Inflammatory macrophage (primary cell): ENCODE measurements at places on chromosomes 11 and 22.

DNA sequence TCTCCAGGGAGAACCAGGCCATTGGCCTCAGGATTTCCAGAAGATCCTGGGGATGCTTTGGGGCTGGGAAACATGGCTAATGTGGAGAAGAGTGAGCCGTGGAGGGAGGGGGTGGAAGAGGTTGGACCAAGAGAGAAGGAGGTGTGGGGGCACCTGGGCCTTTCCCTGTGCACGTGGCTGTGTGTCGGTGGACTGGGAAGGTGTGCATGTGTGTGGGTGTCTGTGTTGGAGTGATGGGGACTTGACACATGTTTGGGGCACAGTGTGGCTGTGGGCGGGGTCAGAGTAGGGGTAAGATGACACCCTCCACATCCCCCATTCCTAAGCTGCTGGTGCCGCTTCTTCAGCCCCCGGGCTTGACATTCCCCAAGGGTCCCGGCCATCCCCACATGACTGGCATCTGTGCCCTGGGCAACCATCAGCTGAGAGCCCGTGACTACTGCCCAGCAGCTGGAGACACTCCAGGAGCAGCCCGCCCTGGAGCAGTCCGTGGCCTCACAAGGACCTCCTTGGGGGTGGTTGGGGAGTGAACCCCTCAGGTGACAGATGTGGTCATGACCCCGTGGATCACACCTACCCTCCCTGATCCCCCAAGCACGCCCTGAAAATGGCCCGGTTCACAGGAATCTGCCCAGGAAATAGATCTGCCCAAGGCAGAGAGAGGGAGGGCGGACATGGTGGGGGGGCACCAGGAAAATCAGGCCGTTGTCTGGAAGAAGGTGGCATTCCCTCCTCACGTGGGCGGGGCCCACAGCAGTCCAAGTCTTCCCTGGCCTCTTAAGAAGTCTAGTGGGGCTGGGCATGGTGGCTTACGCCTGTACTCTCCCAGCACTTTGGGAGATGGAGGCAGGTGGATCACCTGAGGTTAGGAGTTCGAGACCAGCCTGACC, 34.8 kb upstream of the SOX10 start:
- DNase-seq = no peak

DNA sequence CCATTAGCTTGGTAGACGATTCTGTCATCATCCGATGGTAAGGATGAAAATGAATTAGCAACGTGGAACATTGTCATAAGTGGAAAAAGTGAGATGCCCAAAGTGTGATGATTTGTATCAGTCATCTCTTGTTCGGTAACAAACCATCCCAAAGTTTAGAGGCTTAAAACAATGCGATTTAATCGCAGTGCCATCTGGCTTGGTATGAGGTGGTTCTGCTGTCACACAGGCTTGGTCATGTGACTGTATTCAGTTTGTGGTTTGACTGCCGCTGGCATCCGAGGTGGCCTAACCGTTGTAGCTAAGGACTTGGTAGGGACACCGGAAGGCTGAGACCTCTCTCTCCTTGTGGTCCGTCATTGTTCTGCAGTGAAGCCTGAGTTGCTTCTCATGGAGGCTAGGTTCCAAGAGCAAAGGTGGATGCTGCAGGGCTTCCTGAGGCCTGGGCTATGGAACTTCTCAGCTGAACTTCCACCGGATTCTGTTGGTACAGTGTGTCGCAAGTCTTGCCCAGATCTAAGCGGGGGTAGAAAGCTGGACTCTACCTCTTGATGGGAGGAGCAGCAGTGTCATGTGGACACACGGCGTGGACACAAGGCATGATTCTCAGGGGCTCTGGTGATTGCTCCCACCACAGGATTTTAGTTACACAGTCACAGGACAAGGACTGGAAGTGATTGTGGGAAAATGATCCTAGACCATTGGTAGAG, 36.3 kb downstream of the BCR start:
- DNase-seq = peak; percentile 35

DNA sequence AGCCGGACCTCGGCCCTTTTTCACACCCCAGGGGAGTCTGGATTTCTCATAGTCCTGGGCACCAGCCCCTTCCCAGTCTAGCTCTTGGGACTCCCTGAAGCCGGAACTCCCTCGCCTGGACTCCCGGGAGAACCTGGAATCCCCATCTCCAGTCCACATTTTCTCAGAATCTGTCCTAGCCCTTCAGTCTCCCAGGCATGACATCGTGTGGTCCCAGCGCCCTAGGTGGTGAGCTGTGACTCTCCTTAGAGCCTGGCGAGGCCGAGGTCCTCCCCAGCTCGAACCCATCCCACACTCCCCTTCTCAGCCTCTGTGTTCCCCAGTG, 673 bp upstream of the DUSP18 start:
- no peak for DNase-seq

DNA sequence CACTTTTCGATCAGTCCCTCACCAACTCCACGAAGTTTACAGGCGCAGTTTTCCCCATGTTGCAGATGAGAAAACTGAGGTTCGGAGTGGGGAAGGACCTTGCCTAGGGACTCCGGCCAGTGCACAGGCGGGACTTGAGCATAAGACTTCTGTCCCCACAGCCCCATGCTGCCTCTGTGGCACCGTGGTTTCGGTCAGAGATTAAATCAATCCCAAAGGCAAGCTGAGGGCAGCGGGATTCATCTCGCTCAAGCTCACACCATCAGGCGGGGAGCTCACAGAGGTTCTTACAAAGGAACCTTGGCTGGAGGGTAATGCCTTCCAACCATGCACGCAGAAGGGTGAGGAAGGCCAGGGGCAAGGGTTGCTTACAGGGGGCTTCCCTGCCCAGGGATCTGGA, 115.5 kb downstream of the PHF21B start:
- no peak for DNase-seq

DNA sequence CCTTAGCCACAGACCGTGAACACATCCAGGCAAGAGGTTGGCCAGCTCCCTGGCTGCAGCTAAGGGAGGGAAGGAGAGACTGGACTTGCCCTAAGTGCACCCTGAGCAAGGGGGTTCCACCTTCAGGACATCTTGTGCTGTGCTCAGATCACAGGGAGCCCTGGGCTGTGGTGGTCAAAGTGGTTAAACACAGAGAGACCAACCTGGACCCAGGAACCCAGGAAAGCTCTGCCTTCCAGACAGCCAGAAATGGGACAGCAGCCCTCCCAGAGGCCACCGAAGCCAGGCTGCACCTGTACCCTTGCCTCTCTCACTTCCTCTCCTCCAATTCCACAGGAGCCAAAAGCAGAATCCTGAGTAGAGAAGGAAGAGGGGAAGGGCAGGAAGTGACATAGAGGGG, 105.2 kb upstream of the TMEM45B start:
- no peak for DNase-seq
